ENCODE measurements at places on chromosomes 12 and 14.

DNA sequence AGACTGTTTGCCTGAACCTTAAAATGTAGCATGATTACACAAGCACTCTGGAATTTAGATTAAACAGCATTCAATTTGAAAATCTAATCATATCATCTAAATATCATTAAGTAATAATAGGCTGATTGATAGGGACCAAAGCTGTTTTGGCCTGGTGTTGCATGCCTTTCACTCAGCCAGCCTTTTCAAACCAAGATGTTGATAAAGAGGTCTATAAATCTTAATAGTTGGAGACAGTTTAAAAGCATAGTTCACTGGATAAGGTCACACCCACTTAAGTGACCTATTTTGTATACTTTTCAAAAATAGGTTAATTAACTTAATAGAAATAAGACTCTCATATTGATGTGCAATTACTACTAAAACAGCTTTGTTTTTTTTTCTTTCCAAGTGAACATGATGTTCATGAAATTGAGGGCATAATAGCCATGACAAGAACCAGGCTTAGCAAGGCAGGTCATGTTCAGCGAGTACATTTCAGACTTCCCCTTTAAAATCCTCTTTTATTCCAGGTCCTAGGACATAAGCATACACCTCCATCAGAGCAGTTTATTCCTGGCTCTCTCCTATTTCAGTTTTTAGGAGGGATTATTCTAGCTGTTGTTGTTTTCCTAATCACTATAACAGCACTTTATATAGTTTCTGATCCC lies 349.0 kb downstream of the RAD51B start:
- no peak for DNase-seq

DNA sequence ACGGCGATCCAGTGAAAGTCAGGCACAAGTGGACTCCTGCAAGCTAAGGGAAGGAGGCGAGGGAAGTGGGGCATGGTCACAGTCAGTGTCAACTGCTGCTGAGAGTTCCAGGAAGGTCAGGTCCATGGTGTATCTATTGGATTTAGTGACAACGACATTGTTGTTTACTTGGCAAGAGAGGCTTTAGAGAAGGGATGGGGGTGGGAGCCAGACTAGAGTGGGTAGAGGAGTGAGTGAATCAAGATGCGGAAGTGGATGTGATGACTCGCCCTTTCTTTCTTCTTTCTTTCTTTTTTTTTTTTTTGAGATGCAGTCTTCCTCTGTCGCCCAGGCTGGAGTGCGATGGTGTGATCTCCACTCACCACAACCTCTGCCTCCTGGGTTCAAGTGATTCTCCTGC lies 12.5 kb downstream of the P2RX7 start:
- no peak for DNase-seq

GRCh38 chr12:54475537-54475936 lies 2.1 kb upstream of the GTSF1 start:
- no peak for DNase-seq

DNA sequence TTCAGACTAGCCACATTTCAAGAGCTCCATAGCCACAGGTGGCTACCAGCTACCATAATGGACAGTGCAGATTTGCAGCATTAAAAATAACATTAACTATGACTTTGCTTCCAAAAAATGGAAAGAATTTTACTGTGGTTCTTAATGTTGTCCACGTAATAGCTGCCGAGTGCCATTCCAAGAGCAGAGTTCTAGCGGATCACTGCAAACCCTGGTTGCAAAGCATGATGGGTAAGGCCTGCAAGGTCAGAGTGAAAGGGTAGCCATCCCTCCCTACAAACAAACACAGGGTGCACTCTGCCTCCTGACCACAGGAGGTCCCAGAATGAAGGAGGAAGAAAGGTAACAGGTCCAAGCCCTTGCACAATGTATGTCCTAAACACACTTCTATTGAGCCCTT lies 157.6 kb downstream of the DPF3 start:
- no peak for DNase-seq

DNA sequence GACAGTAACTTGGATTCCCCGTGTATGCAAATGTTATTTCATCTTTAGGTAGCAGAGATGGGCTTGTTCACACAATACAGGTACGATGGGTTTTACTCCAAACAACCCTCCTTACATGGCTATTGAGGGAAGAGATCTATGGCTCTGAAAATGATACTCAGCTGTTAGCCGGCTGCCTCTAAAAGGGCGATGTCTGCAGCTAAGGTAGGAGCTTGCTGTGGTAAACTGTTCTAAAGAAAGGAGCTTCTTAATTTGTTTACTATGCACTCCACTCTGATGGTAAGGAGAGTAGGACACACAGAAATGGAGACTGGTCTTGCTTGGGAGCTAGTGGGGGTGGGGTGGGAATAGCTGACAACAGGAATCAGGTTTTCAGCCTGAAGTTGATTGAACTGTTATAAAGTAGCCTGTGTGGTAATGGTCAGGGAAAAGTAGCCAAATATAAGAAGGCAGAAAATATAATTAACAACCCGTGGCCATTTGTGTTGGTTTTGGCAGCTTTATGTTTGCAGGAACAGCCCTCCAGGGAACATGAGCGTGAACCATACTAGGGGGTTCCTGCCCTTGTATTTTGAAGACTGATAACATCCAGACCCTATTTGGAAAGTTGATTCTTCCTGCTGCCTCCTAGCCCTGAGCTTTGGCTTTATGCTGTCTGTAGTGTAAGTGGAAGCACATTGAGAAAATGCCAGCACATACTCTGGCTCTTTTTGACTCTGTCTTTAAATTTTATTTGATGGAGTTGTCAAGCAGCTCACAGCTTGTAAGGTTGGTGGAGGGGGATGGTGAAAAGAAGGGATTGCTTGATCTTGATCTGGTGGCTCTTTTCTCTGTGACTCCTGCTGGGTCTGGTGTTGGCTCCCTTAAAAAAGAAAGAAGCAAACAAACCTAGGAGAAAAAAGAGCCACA lies 929.8 kb downstream of the DIO2 start:
- no peak for DNase-seq

DNA sequence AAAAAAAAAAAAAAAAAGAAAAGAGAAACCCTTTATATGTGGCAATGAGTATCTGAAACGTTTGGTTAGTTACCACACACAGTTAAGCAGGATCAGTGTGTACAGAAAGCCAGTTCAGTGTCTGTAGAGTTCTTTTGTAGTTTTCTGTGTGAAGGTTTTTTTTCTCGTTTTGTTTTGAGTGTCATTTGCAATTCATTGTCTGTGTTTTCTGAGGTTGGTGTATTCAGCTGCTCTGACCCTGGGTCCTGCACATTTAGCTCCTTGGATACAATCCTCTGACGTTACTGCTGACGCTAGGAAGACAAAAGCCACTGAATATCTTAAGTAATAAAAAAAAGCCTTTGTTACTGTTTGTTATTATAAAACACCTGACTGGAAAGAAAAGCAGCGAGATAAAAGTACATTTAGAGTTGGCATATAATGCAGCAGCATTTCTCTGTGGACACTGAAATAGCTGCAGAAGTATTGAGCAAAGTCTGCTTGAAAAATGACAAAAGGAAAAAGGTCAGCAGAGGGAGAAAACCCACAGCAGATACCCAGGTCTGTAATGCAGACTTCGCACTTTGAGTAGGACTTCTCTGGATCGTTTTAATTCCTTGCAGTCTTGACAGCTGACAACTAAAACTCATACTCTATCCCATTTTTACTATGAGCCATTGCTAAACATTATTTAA lies 89.0 kb downstream of the POLR3B start:
- DNase-seq: no peak

DNA sequence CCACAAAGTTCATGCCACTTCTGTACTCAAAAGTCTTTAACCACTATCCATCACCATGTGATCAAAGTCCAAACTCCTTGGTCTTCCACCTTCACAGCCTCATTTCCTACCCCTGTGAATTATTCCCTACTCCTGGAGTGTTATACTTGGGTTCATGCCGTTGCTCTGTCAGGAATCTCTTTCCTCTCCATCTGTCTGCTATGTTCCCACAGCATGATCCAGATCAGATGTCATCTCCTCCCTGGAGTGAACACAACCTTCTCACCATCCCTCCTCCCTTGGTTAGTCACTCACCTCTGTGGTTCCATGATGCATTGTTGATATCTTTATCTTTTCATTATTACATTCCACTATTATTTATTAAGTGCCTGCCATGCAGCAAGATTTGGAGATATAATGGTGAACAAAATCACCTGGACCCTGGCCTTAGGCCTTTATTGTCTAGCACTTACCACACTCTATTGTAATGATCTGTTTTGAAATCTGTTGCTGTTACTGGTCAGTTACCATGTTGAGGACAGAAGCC lies 22.4 kb downstream of the LACRT start:
- no peak for DNase-seq

Data from femur (tissue), 1 donor.